ENCODE measurements at places on chromosomes 4 and X.

DNA sequence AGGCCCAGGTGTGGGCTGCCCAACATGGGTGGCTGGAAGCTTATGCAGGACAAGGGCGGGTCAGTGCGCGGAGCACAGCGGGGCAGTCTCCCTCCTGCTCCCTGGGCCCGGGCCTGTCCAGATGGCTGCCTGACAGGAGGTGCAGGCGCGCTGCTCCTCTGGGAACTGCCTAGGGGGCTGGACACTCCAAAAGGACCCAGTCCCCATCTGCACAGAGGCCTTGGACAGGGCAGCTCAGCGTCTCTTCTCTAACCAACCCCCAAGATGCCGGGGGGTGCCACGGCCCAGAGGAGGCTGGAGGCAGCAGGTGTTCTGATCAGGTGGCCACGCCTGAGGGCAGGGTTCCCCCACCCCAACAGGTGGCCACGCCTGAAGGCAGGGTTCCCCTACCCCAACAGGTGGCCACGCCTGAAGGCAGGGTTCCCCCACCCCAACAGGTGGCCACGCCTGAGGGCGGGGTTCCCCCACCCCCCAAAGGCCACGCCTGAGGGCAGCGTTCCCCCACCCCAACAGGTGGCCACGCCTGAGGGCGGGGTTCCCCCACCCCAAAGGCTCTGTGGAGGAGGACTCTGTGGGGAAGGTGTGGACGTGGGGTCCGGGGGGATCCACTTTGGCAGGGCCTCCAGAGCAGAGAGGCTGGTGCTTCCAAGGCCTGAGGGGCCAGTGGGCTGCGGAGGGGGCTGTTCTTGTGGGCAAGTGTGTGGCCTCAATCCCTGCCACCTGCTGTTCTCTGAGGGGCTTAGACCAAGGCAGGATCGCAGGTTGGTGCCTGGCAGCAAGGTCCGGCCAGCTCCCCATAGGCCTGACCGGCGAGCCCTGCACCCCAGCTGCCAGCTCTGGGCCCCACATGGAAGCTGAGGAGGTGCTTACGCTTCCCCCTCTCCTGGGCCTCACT, 36.1 kb downstream of the CPLX1 start:
- DNase-seq, result no peak

GRCh38 chr4:77327151-77327550, 170.1 kb downstream of the CCNG2 start:
- no peak for DNase-seq

DNA sequence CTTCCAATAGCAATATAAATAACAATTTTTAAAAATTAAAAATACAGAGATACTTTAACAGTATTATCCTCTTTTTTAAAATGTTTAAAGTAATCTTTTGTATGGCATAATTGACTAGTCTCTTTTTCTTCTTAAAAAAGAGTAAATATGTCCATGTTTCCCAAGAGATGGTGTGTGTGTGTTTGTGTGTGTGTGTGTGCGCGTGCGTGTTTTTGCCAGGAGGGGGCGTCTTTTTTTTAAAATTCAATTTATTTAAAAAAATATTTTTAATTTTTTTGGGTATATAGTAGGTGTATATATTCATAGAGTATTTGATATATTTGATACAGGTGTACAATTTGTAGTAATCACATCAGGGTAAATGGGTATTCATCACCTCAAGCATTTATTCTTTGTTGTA, 1073.7 kb downstream of the PCDH7 start:
- DNase-seq, result no peak

- no peak for DNase-seq
Measured at GRCh38 chr4:1842339-1842895, 13.5 kb downstream of the LETM1 start.

DNA sequence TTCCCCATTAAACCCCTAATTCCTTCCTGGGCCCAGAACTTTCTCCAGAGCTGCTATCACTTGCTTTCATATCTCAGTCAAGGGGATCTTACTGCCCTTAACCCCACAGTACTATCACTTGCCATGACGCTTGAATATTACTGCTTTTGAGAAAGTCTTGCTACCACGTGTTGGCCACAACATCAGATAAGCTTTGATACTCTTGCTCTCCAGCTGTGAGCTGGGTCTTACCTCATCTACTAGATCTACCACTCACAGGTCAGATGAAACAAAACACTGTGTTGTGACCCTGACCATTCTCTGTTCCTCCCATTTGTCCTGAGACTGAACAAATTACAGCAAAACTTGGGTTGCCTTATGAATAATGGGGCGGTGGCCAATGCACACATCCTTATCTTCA, 12.1 kb upstream of the TAPT1 start:
- DNase-seq, result no peak

- DNase-seq, result no peak
Measured at GRCh38 chr4:15884666-15885065, 53.9 kb downstream of the FGFBP1 start.

- no peak for DNase-seq
Measured at GRCh38 chr4:39047681-39048080, 14.4 kb upstream of the KLHL5 start.

- DNase-seq, result no peak
Measured at GRCh38 chrX:46180258-46180687, 364.9 kb downstream of the ZNF674 start.

- no peak for DNase-seq
Measured at GRCh38 chr4:55819634-55820033, at the start of gene EXOC1L. TSS of gene EXOC1L (plus strand) at chr4:55819790. CDS start at chr4:55820027, 237 bp downstream.

- no peak for DNase-seq
Measured at GRCh38 chr4:6109842-6110560, 90.3 kb downstream of the JAKMIP1 start.

DNA sequence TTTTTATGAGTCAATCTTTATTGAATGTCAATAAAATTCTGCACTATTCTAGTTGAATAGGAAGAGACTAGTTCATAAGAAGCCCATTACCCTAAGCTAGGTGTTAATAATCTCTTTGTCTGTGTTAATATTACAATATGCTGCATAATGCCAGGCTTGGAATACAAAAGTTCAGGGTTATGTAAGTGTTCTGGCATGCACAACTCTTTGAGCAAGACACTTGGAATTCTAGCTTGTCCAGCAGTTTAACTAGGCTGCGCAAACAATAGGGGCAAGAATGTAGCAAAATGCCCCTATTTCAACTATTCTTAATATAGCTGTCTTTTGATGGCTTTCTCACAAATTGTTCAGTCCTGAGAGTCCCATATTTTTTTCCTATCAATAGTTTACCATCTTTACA, 31.3 kb upstream of the ETNPPL start:
- no peak for DNase-seq

DNA sequence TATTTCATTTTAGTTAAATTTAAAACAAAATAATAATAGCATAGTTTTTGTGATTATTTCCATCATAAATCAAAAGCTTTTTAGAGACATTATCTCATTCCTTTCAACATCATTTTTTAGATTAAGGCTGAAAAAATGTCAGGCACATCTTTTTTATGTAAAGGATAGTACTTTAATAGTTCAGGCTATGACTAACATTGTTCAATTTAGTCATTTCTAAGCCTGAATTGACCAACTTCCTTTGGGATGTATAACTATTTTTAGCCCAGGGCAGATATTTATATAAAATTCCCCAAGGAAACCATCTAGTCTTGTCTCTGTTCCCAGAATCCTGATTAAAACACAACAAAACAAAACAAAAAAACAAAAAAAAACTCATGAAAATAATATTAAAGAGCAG, 145.6 kb upstream of the PCDH18 start:
- DNase-seq, result no peak

DNA sequence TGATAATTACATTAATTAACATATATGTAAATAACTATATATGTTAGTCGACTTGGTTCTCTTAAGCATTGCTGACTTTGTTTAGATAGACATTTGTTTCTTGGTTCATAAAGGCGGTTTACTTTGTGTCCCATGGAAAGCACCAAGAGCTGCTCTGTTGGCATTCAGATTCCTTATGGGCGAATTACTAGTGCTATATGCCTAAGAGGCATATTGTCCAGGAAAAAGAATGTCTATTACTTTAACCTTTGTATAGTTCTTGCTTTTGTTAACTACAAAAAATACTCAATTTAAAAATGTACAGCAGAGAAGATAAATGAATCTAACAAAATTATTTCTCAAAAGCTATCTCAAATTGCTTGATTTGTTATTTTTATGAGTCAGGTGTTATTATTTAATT, 532.8 kb downstream of the FAT4 start:
- no peak for DNase-seq

DNA sequence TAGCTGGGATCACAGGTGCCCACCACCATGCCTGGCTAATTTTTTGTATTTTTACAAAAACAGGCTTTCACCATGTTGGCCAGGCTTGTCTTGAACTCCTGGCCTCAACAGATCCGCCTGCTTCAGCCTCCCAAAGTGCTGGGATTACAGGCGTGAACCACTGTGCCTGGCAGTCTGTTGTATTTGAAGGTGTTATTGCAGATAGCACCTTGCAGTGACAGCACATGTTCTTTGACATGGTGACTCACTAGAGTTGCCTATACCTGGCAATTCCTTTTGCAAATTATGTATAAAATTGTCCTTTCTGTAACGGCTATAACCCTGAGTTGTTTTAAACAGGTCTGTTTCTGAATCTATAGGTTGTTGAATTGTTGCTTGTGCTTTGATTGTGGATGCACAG, 7.9 kb downstream of the OGT start:
- no peak for DNase-seq

- DNase-seq, result no peak
Measured at GRCh38 chr4:11183356-11183740, 245.3 kb downstream of the HS3ST1 start.

DNA sequence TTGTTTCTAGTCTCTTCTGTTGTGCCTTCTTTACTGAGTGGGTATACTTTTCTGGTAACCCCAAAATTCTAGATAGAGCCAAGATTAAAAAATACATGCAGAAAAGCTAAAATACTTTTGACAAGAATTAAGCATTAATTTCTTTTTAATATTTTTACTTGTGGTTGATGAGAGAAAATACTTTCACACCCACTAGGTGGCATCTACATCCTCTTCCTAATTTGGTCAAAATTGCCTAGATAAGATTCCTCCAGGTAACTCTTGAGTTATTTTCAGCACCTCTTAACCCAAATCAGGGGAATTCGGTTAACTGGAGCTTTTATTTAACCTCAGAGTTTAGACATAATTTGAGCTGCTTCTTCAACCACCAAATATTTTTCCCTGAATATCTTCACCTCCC, 28.4 kb upstream of the COX7B2 start:
- DNase-seq, result no peak

- peak; percentile 18 for DNase-seq
Measured at GRCh38 chr4:7759216-7759615, 180.4 kb downstream of the AFAP1 start.

- DNase-seq, result no peak
Measured at GRCh38 chr4:2858451-2859217, 15.0 kb downstream of the ADD1 start.

- DNase-seq, result no peak
Measured at GRCh38 chr4:153521999-153522801, 56.0 kb downstream of the TMEM131L start.

DNA sequence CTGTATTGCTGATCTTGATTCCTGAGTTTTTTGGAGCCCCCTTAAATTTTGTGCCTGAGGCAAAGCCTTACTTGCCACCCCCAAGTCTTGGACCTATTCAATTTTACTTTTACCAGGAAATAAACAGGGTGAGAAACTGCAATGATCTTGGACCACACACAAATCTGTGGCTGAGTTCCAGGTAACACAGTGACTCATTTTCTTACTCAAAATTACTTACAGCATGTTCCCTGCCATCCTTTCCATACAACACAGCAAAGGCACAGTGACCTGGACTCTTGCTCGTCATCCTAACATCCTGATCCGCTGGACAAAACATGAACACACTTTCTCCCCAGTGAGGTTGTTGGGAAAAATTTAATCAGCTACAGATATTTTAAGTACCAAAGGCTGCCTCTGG, 60.7 kb upstream of the S100G start:
- no peak for DNase-seq

- DNase-seq, result no peak
Measured at GRCh38 chr4:140641789-140642439, 73.2 kb upstream of the UCP1 start.
